ENCODE measurements at places on chromosomes 16 and 17. TPM values are rescaled to one million over a fixed set of nuclear protein-coding genes. Genes with fewer than 3 reads are reported as not detected.

GRCh38 chr17:51006601-51007000, 114.1 kb downstream of the SPAG9 start:
- no peak for DNase-seq

DNA sequence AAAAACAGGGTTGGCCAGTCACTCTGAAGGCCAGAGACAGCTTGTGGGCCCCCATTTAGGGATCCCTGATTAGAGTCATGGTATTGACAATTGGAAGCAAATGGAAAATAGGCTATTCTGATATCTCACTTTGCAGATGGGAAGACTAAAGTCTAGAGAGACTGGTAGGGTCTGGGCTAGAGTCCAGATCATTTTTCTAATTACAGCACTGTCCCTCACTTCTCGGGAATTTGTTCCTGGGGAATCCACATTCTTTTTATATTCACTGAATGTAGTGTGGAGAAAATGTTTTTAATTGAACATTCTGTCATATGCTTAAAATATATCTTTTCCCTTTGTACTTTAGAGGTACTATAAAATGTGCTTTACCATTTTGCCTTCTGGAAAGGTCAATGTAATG, 1.1 kb downstream of the KATNIP start:
- no peak for DNase-seq

GRCh38 chr17:32483451-32484019, 3.3 kb upstream of the CDK5R1 start:
- DNase-seq: peak; percentile 60

- no peak for DNase-seq
Measured at GRCh38 chr16:10668322-10669045, 26.2 kb downstream of the TEKT5 start.

GRCh38 chr17:55705847-55706246, 16.8 kb downstream of the TMEM100 start:
- DNase-seq: no peak

DNA sequence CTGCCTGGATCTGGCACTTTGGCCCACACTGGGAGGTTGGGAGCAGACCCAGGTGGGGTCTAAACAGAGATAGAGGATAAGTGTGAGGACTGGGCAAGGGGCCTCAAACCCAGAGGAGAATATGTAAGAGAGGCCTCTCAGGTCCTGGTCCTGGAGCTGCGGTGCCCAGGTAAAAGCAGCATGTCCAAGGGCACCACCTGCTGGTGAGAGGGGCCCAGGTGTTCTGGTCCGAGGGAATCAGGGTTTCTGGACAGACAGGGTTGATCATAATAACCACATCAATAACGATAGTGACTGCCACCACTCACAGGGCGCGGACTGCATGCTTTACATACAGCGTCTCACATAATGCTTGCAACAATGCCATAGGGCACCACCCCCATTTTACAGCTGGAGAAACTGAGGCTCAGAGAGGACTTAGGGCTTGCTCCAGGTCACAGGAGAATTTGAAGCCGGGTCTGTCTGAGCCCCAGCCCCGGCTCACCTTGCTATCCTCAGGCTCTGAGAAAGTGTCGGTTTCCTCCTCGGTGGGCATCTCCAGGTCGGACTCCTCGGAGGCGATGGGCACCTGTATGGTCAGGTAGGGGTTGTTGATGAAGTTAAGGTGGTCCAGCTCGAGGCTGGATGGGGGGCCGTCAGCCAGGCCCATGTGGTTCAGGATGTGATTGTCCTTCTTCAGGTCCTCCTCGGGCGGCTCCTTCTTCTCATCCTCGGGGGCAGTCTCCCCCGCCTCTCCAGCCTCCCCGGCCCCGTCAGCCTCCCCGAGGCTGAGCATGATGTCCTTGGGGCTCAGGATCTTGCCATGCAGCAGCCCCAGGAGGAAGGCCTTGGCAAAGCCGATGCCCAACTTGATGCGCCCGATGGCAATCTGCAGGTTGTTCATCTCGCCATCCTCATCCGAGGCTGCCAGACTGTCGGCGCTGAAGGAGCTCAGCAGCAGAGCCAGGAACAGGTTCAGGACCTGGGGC, 19.1 kb upstream of the CD79B start:
- peak; percentile 25 for DNase-seq

GRCh38 chr17:63361182-63361581, 84.9 kb downstream of the CYB561 start:
- no peak for DNase-seq

DNA sequence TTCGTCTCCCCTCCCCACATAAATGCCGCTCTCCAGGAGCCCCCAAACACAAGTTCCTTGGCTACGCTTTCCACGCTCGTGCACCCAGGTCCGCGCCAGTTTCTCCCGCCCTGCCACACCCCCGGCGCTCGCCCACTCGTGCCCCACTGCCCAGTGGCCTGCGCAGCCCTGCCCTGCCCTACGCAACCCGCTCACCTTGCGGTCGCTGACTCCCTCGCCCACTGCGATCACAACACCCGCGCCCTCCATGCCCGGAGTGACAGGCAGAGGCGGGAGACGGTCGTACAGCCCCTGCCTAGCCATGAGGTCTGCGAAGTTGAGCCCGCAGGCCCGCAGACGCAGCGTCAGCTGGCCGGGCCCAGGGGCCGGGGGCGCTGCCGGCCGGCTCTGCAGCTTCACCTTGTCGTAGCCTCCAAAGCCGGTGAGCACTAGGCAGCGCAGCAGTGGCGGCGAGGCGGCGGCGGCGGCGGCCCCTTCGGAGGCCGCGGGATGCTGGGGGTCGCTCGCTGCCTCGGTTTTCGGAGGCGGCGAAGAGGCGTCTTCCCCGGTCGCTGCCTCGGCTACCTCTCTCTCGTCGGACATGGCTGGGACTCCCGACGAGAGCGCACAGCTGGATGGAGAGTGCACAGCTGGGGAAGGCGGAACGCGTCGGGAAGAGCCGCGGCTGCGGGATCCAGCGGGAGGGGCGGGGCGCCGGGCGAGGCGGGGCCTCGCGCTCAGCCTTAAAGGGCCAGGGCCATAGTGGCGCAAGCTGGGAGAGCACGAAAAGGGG, at the start of gene VAT1:
TSS of gene VAT1 (minus strand) at position 645 of the 772 bp plus-strand sequence. CDS start at position 582, 63 bp downstream.
- peak; percentile 72 for DNase-seq

GRCh38 chr16:2822158-2822495, 5.1 kb downstream of the PRSS21 start:
- no peak for DNase-seq

- no peak for DNase-seq
Measured at GRCh38 chr16:76946879-76947278, 244.1 kb upstream of the MON1B start.

VPS25 gene
- polyA plus RNA-seq: 85.0 TPM

DOC2B gene
- 61.7 TPM for polyA plus RNA-seq

SMIM36 gene
- polyA plus RNA-seq: not detected

HS3ST3B1 gene
- polyA plus RNA-seq: 28.2 TPM

Data from right renal pelvis (tissue), 4 donors.